ENCODE measurements at places on chromosomes 12 and 14. TPM values are rescaled to one million over a fixed set of nuclear protein-coding genes. Genes with fewer than 3 reads are reported as not detected.

DNA sequence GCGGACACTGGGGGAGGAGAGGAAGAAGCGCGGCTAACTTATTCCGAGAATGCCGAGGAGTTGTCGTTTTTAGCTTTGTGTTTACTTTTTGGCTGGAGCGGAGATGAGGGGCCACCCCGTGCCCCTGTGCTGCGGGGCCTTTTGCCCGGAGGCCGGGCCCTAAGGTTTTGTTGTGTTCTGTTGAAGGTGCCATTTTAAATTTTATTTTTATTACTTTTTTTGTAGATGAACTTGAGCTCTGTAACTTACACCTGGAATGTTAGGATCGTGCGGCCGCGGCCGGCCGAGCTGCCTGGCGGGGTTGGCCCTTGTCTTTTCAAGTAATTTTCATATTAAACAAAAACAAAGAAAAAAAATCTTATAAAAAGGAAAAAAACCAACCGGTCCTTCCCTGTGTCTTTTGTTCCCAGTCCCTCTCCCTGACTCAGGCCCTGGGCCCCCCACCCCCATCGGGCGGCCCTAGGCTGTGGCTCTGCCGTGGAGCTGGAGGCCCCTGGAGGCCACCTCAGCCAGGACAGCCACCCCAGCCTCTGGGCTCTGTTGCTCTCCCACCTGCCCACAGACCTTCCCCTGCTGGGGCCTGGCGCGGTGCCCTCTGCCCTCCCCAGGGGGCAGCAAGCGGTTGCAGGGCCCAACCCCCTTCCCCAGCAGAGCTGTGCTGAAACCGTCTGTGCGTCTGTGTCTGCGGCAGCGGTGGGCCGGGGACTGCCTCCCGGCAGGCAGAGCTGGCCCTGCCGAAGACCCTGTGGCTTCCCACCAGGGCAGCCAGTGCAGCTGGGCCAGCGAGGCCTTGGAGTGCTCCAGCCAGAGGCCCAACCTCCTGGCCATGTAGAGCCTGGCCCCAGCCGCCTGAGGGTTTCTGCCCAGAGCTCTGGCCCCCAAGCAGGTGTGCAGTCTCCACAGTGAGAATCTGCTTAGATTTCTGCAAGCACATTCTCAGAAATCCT is 4.0 kb upstream of the CRIP2 start:
- no peaks in the 10 kb centered on the region for H3K27me3 ChIP-seq
- no peak for DNase-seq
- H3K4me1 ChIP-seq = peaks cover 5% of the 10 kb centered on the region

DNA sequence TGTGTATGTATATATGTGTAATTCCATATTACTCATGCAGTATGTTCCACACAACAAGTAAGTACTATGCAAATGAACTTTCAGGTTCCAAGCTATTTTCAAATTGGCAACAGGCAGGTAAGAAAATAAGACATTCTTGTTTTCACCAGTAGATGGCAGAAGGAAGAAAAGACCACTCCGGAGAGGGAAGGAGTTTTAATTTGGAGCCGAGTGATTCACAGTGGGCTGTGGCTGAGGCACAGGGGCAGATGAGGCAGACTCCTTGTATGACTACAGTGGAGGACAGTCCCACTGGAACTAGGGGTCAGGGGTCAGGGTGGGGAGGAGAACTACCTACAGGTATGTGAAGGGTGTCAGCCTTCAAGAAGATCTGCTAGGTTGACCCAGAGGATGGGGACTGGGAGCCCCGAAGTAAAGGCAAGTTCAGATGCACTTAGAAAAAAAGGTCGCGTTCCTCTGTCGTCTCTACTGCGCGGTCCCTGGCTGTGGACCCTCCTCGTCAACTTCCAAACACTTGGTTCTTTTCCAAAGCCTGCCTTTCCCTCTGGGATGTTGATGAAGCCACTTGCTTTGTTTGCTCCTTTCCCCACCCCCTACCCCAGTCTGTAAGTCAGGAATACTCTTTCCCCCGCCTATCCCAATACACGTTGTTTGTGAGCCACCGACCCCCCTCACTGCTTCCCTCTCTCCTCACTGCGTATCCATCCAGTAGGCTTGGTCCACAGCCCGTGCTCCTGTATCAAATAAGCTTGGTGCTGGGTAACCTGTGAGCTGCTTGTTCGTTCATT is 24.1 kb downstream of the DDX47 start:
- H3K27me3 ChIP-seq = no peaks in the 10 kb centered on the region
- H3K36me3 ChIP-seq = peaks cover 14% of the 10 kb centered on the region
- peak; percentile 14 for DNase-seq
- no peak overlapping the region for H3K27ac ChIP-seq
- peaks cover 6% of the 10 kb centered on the region for H3K4me1 ChIP-seq

GRCh38 chr14:22492622-22493542 is 96.1 kb downstream of the DAD1 start:
- no peaks in the 10 kb centered on the region for H3K27me3 ChIP-seq
- H3K27ac ChIP-seq = peak overlapping the region; percentile 97
- DNase-seq = no peak

DNA sequence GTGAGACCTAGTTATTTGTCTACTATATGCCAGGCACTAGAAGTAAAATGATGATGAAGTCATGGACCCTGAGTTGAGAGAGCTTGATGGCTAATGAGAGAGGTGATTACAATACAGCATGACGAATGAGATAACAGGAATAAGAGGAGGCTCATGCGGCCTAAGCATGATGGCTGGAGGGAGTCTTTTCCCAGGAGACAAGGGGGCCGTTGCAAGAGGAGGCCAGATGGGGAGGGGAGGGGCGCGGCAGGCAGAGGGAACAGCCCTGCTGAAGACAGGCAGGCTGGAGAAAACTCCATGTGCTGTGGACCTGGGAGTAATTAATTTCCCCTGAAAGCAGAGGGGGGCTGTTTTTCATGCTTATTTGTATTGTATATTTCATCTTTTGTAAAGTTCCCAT is 144.7 kb upstream of the RFLNA start:
- no peak for DNase-seq
- no peak overlapping the region for H3K4me3 ChIP-seq
- H3K27me3 ChIP-seq = peaks cover 9% of the 10 kb centered on the region
- no peaks in the 10 kb centered on the region for H3K4me1 ChIP-seq
- H3K36me3 ChIP-seq = no peaks in the 10 kb centered on the region

- no peak overlapping the region for H3K4me3 ChIP-seq
- H3K27ac ChIP-seq = no peak overlapping the region
- DNase-seq = no peak
- H3K4me1 ChIP-seq = peaks cover 16% of the 10 kb centered on the region
- peaks cover 2% of the 10 kb centered on the region for H3K27me3 ChIP-seq
Observed at GRCh38 chr14:71694591-71695530, 237.4 kb upstream of the RGS6 start.

- DNase-seq = no peak
- H3K4me1 ChIP-seq = no peaks in the 10 kb centered on the region
- H3K27ac ChIP-seq = no peak overlapping the region
- no peaks in the 10 kb centered on the region for H3K36me3 ChIP-seq
- no peak overlapping the region for H3K4me3 ChIP-seq
Observed at GRCh38 chr14:21169573-21169972, 13.7 kb upstream of the OR5AU1 start.

DNA sequence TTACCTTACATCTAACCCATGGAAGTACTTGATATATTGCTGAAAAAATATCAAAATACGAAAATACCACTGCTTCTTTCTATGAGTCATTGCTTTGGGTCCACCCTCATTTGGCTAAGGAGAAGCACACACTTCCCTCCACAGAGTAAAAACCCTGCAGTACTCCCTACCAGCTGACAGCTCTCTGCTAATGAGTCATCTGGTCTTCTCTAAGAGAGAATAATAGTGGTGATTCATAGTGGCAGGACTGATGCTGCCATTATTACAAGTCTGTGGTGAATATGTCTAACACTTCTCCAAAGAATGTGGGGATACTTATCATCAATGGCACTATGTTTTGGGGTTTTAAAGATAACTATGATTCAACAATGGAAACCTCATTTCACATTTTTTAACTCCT is 90.7 kb downstream of the PPFIA2 start:
- H3K27ac ChIP-seq = no peak overlapping the region
- H3K4me1 ChIP-seq = no peaks in the 10 kb centered on the region
- H3K36me3 ChIP-seq = no peaks in the 10 kb centered on the region
- H3K27me3 ChIP-seq = no peaks in the 10 kb centered on the region

DNA sequence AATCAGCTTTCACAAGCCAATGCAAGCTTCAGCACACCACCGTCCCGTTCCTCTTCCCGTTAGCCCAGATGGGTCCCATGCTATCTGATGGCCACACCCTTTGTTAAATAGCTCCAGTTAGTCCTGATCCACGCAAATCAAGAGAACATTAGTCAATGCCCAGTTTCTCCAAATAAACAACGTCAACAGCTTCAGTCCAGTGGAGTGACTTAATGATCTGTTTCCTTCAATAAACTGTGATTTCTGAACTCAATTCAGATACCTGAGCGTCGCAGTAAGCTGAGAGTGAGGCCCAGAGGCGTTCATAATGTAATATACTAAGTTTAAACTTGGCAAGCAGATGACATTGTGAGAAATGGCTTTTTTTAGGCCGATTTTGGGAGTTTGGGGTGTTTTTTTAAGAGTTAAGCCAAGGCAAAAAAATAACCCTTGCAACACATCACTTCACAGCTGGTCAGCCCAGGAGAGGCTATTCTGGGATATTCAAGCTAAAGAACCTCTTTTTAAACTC is 112.3 kb downstream of the ZFP36L1 start:
- DNase-seq = no peak
- peaks cover 39% of the 10 kb centered on the region for H3K4me1 ChIP-seq
- no peaks in the 10 kb centered on the region for H3K36me3 ChIP-seq
- H3K27me3 ChIP-seq = peaks cover 2% of the 10 kb centered on the region
- H3K27ac ChIP-seq = peak overlapping the region; percentile 41

DNA sequence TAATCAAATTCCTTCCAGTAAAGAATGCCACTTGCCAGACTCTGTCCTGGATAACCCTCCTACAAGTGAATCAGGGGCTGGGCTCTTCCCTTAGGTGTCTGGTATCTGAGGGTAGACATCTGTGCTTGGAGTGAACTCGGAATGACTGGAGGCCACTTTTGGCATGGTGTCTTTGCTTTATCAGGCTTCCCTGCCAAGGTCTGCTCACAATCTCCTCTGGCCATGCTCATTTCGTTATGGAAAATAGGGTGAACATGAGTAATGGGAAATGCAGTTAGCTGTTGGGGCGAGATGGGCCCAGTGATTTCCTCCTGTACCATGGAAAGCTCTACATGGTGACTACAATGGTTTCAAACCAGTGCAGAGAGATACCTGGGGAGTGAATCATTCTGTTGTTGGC is 212.9 kb downstream of the NRXN3 start:
- H3K4me1 ChIP-seq = no peaks in the 10 kb centered on the region
- H3K27me3 ChIP-seq = peaks cover 1% of the 10 kb centered on the region
- no peak overlapping the region for H3K27ac ChIP-seq

DNA sequence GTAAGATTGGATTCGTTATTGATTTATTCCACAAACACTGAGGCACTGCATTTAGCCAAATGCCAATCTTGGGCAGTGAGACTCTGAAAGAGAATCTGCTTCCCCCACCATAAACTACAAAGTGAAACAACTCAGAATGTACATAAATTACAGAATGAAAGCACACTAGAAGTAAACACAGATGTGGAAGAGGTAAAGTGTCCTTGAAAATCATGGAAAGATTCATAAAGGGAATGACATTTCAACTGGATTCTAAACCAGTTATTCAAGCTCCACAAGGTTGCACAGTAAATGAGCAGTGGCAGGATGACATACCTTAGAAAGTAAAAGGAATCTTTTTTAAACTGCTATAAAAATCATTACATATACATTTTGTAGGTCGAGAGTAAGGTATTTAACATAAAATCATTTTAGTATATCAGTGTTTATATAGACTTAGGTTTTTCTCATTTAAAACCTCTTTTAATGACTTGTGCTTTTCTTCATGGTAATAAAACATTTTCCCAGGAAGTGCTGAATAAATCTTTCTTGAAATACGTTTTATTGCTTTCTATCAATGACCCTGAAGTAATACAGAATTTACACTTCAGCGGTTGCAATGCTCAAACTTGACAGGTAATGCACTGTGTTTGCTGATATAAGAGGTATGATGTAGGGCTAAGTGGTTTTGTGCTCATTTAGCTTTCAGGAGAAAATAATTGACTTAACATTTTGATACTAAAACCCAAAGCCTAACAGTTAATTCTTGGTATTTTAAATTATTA is 270.6 kb downstream of the NAV3 start:
- H3K4me3 ChIP-seq = no peak overlapping the region
- DNase-seq = no peak
- no peaks in the 10 kb centered on the region for H3K36me3 ChIP-seq
- H3K4me1 ChIP-seq = no peaks in the 10 kb centered on the region

DNA sequence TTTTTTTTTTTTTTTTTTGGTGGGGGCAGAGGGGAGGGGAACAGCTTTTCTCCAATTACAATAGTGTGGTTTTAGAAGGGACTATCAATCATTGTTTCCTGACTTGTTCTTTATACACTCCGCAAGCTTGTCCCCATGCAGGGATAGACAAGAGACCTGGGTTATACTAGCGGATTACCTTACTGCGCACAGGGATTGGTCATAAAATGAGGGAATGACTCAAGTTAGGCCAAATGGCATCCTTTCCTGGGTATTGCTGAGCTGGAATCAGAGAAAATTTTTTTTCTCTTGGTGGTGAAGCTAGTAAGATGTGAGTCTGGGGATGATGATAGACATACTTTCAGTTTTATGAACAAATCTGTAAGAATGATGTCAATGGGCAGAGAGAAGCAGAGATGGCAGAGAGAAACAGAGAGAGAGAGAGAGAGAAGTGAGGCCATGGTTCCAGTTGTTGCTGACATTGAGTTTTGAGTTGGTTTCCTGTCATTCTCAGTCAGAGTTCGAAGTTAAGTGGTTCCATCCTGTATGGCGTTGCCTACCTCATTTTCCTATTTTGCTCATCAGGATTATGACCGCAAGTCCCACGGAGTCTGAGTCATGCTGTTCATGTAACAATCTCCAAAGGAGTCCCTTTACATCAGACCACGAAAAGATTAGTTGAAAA is 59.1 kb upstream of the OTOGL start:
- peaks cover 1% of the 10 kb centered on the region for H3K27me3 ChIP-seq
- H3K4me1 ChIP-seq = no peaks in the 10 kb centered on the region
- DNase-seq = no peak
- no peaks in the 10 kb centered on the region for H3K36me3 ChIP-seq
- H3K4me3 ChIP-seq = no peak overlapping the region

- no peak overlapping the region for H3K27ac ChIP-seq
- no peaks in the 10 kb centered on the region for H3K36me3 ChIP-seq
- no peak overlapping the region for H3K4me3 ChIP-seq
- no peaks in the 10 kb centered on the region for H3K4me1 ChIP-seq
- DNase-seq = no peak
Observed at GRCh38 chr12:72011374-72011773, 72.7 kb downstream of the TPH2 start.

DNA sequence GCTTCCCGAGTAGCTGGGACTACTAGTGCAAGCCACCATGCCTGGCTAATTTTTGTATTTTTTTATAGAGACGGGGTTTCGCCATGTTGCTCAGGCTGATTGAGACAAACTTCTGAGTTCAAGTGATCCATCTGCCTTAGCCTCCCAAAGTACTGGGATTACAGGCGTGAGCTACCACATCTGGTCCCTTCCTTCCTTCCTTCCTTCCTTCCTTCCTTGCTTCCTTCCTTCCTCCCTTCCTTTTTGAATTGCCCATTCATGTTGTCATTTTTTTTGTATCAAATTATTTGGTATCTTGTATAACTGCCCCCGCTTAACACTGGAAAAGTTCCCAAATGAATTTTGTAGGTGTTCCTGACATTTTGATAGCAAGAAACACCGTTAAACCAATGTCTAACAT is 11.7 kb downstream of the RAD9B start:
- H3K27me3 ChIP-seq = no peaks in the 10 kb centered on the region
- no peaks in the 10 kb centered on the region for H3K36me3 ChIP-seq
- no peak overlapping the region for H3K4me3 ChIP-seq
- no peak for DNase-seq
- H3K27ac ChIP-seq = no peak overlapping the region

CLEC2A gene
- not detected for polyA plus RNA-seq

STXBP6 gene
- not detected for polyA plus RNA-seq

ASCL1 gene
- polyA plus RNA-seq = not detected

Measured in immature natural killer cell (primary cell).